Left ventricle myocardium inferior (tissue), 1 donor: ENCODE measurements at places on chromosomes 1 and 21. TPM values are rescaled to one million over a fixed set of nuclear protein-coding genes. Genes with fewer than 3 reads are reported as not detected.

The RSPH1 gene
- total RNA-seq: not detected

The HPDL gene
- total RNA-seq: not detected

The PLEKHO1 gene
- 49.4 TPM for total RNA-seq

The CADM3 gene
- total RNA-seq: 3.7 TPM

The LRRC39 gene
- 166 TPM for total RNA-seq

The ATP1A2 gene
- total RNA-seq: 401 TPM

The KISS1 gene
- total RNA-seq: not detected

The SPRR1B gene
- not detected for total RNA-seq

The RBP7 gene
- total RNA-seq: 23.1 TPM

The CA6 gene
- not detected for total RNA-seq

The PTGFR gene
- total RNA-seq: 0.44 TPM

The SPRR2A gene
- not detected for total RNA-seq

The HES5 gene
- total RNA-seq: 0.63 TPM

The DYNLT4 gene
- total RNA-seq: 1.9 TPM

The ANKRD34A gene
- total RNA-seq: 0.66 TPM

The PAFAH2 gene
- 10.6 TPM for total RNA-seq

DNA sequence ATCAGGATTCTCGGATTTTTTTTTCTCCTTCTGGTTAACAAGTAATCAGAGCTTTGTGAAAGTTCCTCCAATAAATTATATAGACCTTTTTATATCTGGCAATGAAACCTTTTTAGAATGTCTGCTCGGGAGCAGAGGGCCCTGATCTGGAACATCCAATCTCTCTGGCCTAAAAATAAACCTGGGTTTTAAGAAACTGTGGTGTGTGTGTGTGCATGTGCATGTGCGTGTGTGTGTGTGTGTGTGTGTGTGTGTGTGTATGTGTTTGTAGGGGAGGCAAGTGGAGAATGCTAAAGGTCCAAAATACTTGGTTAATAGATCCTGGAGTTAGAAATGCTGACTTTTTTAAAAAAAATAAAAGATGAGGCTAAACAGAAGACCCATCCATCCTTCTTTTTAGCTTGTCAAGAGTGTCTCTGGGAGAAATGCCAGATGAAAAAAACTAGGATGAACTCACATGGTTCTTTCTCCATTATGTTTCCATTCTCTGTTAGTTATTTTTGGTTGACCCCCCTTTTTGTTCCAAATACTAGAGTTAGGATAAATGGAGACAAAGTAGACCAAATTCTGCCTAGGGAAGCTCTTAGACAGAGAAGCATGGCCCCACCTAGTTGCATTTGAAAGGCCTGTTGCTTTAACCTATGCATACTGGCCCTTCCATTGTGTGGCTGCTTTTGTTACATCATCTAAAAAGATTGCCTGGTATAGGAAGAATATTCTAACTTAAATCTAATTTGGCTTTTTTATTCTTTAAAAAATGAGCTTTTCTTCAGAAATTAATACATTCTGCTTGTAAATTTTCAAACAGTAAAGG is 175.9 kb downstream of the PAPPA2 start:
- peak; percentile 19 for DNase-seq

GRCh38 chr1:110513511-110513910 is 5.5 kb downstream of the KCNA10 start:
- no peak for DNase-seq

DNA sequence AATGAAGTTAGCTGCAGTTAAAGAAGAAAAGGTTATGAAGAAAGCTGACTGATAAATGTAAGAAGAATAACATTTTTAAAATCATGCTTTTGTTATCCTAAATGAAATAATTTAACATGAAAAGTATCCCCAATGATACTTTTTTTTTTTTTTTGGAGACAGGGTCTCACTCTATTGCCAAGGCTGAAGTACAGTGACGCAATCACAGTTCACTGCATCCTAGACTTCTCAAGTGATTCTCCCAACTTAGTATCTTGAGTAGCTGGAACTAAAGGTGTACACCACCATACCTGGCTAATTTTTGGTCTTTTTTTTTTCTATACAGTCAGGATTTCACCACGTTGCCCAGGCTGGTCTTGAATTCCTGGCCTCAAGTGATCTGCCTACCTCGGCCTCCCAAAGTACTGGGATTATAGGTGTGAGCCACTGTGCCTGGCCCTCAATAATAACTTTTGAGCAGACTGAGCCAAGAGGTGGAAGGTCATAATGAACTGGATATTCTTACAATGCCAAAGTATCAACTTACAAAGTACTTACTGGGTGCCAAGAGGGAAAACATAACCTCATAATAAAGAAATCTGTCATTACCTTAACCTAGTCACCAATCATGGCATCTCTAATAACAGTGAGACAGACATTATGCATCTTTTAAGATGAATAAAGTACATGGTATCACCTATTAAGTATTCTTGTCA is 94.5 kb downstream of the EVI5 start:
- DNase-seq: no peak

GRCh38 chr1:9890224-9890731 is 19.8 kb downstream of the CTNNBIP1 start:
- DNase-seq: peak; percentile 60

- DNase-seq: peak; percentile 46
Observed at GRCh38 chr1:244450597-244451538, 841 bp downstream of the ADSS2 start.

- no peak for DNase-seq
Observed at GRCh38 chr1:108717774-108718316, 5.1 kb downstream of the FNDC7 start.

DNA sequence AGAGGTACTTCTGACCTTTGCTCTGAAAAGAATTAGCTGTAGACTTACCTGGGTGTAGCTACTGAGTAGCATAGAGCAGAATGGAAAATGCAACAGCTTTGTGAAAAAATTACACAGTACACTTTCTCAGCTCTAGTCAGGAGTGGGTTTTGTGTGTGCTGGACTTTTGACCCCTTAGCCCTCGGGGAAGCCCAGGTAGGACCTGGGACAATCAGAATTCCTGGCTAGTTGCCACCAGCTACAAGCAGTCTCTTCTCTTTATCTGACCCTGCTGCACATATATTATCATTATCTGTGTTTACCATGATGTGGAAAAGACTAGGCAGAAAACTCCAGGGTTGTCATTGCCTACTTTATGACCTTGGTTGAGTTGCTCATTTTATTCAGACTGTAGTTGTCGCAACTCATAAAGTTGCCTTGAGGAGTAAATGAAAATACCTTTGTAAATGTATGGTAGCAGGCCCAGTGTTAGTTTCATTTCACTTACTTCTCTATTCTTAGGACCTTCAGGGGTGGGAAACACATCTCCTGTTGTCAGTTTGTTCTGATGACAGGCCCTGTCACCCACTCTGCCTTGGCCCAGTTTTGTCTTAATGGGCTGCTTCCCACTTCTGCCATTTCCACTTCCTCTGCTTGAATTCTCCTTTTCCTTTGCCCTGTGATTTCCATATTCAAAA is 5.4 kb downstream of the NEK7 start:
- DNase-seq: no peak

DNA sequence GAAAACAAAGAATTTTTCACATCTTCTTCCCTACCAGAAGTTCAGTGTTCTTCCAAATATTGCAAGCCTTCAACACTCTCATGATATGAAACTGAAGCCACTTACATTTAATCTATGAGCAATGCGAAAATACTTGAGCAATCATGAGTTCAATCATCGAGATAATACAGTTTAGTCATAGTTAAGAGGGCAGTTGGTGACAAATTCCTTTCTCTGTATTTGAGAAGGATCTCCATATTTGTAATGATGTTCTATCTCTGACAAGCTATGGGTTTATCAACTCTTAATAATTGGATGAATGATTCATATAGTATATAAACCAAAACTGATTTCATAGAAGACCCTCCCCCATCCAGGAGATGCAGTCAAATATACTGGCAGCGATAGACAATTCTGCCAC is 29.7 kb upstream of the PYHIN1 start:
- DNase-seq: no peak

GRCh38 chr1:214281720-214282629 is 1.0 kb downstream of the SMYD2 start:
- no peak for DNase-seq

DNA sequence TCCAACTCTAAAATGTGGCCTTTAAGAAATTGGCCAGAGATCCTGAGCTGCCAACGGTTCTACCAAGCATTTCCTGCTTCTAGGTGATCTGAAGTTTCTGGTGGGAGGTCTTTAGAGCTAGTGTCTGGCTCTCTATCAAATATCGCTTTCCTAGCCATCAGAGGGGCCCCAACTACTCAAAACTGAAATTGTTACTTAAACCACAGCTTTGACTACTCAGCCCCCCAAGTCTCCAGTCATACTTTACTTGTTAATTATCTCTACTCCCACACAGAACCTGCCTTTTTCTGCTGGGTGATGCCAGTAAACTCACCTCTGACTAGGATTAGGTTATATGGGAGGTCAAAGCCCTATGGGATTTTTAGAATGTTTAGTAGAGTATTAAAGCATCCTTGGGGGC is 95.1 kb downstream of the FASLG start:
- DNase-seq: no peak

GRCh38 chr1:91781371-91781825 is 104.6 kb downstream of the TGFBR3 start:
- DNase-seq: no peak

DNA sequence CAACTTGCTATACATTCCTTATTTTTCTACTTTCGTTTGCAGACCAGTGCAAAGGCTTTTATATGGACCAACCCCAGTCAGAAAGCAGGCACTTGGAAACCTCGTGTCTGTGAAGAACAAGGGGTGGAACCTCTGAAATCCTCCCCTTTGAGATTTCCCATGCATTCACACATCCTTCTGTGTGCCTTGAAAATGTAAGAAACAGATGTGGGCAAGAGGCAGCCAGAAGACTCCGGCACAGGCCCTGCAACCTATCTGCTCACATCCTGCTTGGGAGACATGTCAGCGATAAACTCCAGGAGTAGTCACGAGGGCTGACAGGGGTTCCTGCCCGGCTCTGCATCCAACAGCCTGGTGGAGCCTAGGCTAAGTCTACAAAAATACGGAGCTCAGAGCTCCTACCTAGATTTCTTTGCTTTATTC is 42.5 kb downstream of the ETS2 start:
- peak; percentile 50 for DNase-seq

- no peak for DNase-seq
Observed at GRCh38 chr1:208604295-208604694, 360.1 kb upstream of the PLXNA2 start.

- DNase-seq: no peak
Observed at GRCh38 chr1:240401731-240402130, 210.2 kb downstream of the GREM2 start.

GRCh38 chr1:107457989-107458388 is 317.1 kb downstream of the NTNG1 start:
- no peak for DNase-seq

- DNase-seq: no peak
Observed at GRCh38 chr1:183742355-183742754, 62.6 kb upstream of the RGL1 start.

- no peak for DNase-seq
Observed at GRCh38 chr1:20698195-20698910, 19.5 kb downstream of the KIF17 start.

DNA sequence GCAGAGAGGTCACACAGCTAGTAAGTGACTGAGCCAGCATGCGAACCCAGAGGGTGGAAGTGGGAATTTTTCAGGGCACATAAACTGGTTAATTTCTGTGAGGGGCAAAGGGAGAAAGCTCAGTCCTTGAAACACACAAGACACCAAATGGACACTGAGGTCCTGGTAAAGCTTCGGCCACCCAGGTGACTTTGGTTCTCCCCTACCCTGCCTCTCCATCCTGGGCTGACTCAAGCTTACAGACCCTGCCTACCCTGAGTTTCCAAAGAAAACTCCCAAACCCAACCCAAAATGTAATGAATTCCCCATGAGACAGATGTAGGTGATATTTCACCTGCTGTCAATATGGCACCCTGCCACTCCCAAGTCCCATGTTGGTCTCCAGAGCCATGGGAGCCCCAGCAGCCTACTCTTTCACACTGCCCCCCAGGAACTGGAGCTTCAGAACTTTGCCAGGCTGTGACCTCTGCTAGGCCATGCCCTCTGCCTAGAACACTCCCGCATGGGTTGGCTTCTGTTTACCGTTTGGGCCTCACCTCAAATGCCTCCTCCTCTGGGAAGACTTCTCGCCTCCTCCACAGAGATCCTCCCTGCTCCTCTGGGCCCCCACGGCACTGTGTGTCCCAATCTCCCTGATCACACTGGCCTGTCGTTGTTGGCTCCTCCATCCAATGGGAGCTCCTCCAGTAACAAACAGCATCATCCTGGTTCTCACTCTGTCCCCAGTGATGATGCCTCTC is 3.7 kb upstream of the LRP8 start:
- no peak for DNase-seq

- DNase-seq: no peak
Observed at GRCh38 chr1:51858892-51859291, 19.6 kb downstream of the NRDC start.

GRCh38 chr1:5562769-5563168 is 429.5 kb downstream of the NPHP4 start:
- DNase-seq: no peak

- DNase-seq: no peak
Observed at GRCh38 chr21:32803651-32804050, 32.1 kb upstream of the PAXBP1 start.

GRCh38 chr1:69073176-69073575 is 494.5 kb upstream of the LRRC7 start:
- no peak for DNase-seq

- no peak for DNase-seq
Observed at GRCh38 chr1:221392453-221392852, 349.4 kb downstream of the DUSP10 start.

- no peak for DNase-seq
Observed at GRCh38 chr1:97780884-97781283, 139.9 kb downstream of the DPYD start.
